ENCODE measurements at places on chromosomes 7 and 10.

- no peak for DNase-seq
These were observed 2.1 kb upstream of the RAPGEF5 start for GRCh38 chr7:22358820-22359697.

GRCh38 chr7:95396136-95397032, at the start of gene PON3:
TSS of gene PON3 (minus strand) at chr7:95396375. CDS start at chr7:95396350, 25 bp downstream.
- DNase-seq: no peak

DNA sequence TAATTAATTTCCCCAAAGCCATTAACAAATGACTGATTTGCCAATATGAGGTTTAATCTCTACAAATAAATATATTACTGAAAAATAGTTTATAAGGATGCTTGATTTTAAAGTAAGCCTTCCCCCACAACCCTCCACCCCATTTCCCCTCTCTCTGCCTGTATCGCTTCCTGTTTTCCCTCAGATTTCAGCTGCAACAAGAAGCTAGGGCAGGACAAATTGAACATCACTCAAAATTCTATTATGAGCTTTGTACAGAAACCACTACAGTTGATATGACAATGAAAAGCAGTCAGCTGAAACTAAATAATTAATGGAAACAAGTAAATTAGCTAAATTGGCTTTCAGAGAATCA, 109.0 kb upstream of the SP4 start:
- DNase-seq: no peak

GRCh38 chr7:108415821-108416536, 40.3 kb downstream of the NRCAM start:
- DNase-seq: no peak

- DNase-seq: no peak
These were observed 424.6 kb downstream of the PAXIP1 start for GRCh38 chr7:154578336-154578735.
